ENCODE measurements at places on chromosomes 12 and 14. TPM values are rescaled to one million over a fixed set of nuclear protein-coding genes. Genes with fewer than 3 reads are reported as not detected.

Gene CPM
- total RNA-seq = 0.47 TPM

Gene STYK1
- 19.5 TPM for total RNA-seq

Gene TRIM9
- total RNA-seq = under 0.01 TPM

Gene TDG
- 29.0 TPM for total RNA-seq

Gene ITGB7
- total RNA-seq = 0.38 TPM

Gene AQP6
- total RNA-seq = not detected

Gene KRT74
- total RNA-seq = not detected

Gene LPAR5
- total RNA-seq = not detected

Gene KRT80
- 5.5 TPM for total RNA-seq

Gene NTN4
- 92.9 TPM for total RNA-seq

Gene CLEC12A
- total RNA-seq = not detected

Gene GPRC5A
- total RNA-seq = 36.0 TPM

Gene CLEC14A
- 286 TPM for total RNA-seq

Gene PTCSC3
- total RNA-seq = not detected

Gene CAPZA3
- not detected for total RNA-seq

Gene OAS2
- total RNA-seq = 5.8 TPM

Gene CRIP1
- 0.45 TPM for total RNA-seq

Measured in endothelial cell of coronary artery (primary cell).